ENCODE measurements at places on chromosomes 4 and X.
A peak's percentile ranks its signal among the peaks of the same experiment; 100 is the strongest.

DNA sequence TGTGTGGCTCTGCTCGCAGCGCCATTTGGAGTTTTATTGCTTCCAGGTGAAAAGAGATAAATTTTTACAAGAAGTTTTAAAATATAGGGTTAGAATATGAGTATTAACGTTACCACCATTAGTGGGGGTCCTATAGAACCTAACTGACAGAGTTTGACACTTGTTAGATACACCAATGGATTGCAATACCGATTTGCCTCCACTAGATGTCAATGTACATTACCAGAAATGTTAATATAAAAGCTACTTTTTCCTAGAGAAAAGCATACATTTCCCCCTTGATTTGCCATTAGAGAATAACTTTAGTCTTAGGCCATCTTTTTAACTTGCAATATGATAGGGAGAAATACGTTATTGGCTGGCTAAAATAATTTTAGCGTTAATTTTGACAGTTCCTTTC lies 108.4 kb downstream of the LINC00632 start:
- DNase-seq = peak; percentile 44

DNA sequence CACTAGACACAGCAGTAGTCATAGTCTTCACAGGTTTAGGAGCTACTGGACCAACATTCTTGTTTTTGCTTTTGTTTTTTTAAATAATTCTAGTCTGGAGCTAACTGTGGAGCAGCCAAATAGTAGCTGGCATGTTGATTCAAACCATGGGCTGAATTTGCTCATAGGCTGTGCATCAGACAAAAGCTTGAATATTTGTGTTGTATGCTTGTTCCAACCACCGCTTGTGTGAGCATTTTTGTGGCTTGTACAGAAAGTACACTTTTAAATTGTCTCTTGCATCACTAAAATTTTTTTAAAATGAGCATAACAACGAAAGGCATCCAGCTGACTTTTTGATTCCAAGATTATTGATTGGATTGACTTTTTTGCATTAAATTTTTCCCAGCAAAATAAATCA lies 39.6 kb downstream of the CCNI start:
- DNase-seq = no peak

DNA sequence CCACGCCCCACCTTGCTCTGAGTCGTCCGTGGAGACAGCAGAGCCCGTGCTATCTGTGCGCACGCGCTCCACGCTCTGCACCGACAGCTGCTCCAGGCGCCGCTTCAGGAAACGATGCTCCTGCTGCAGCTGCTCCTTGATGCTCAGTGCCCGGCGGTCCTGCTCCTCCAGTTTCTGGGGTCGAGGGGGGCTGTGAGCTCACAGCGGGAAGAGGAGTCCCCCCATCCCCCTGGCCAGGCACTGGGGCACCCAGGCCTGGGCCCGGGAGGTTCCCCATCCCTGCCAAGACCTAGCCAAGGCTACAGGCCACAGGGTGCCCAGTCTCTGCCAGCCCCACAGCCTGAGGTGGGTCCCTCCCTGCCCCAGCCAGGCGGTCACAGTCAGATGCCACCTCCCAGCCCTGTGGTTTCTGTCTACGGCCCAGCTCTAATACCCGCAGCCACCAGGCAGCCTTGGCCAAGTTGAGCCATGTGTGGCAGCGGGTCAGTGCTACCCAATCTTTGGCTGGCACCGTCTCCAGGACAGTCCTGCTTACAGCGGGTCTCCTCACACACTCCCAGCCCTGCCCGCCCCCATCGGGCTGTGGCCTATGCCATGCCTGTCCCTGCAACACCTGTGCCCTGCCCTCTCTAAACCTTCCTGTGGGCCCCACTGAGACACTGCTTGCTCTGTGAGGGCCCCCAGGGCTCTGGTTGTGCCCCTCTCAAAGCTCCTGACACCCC lies 9.3 kb upstream of the HAUS3 start:
- DNase-seq = no peak

- no peak for DNase-seq
Measured at GRCh38 chr4:185734214-185734613, 77.8 kb downstream of the SORBS2 start.

GRCh38 chr4:120659616-120660170 lies 262.8 kb downstream of the PRDM5 start:
- no peak for DNase-seq

GRCh38 chrX:33336783-33337182 lies 125.4 kb upstream of the DMD start:
- DNase-seq = no peak

DNA sequence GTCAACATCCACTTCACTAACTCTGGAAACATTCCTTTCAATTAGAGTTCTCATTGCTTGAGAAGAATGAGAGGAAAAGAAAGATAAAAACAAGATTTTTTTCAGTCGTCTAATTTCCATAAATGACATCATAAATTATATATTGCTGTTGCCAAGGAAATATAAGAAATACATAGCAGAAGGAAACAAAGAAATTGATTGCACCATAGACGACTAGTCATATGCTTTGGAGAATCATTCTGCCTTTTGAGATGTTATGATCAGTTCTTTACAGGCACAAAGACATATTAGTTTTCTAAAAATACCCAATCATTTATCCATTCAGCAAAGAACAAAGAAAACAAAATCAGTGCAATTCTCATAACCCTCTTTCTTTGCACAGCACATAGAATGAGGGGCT lies 672 bp upstream of the C1QTNF7 start:
- DNase-seq = no peak

GRCh38 chr4:107133965-107134653 lies 98.0 kb upstream of the DKK2 start:
- DNase-seq = no peak

GRCh38 chr4:89657931-89658700 lies 178.8 kb downstream of the SNCA start:
- DNase-seq = peak; percentile 6

DNA sequence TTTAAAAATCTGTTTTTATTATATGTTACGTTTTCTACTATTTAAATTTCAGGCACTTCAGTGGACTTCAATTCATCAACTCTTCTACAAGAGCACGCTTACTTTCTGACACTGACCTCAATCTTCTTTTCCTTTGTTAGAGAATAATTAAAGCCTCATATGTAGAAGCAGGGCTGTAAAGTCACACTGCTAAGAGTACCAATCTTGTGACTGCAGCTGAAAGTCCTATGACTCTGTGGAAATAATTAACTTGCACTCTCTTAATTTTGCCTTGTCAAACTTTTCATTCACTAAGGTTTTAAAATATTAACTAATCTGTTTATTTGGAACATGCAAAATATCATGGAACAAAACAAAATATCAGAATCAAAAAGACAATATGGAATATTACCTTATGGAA lies 498.1 kb downstream of the PCDH10 start:
- DNase-seq = no peak

GRCh38 chr4:110460074-110460746 lies 15.7 kb upstream of the ENPEP start:
- DNase-seq = no peak

DNA sequence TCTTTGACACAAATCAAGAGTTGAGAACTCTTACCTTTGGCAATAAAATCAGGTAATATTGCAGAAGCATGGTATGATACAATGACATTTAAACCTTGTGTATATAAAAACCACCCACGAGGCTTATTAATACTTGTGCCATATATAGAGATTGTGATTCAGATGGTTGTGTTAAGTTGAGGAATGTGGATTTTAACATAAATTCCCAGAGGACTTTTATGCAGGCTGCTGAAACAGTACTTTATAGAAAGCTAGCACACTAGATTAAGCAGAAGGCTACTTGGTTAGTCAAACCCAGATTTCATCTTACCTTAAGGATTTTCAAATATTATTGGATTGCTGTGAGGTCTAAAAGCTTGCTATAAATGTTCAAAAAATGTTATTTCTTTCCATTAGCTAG lies 325.7 kb upstream of the PCDH10 start:
- no peak for DNase-seq

- DNase-seq = no peak
Measured at GRCh38 chr4:141448490-141448889, 187.9 kb upstream of the IL15 start.

GRCh38 chr4:90187148-90187884 lies 60.1 kb downstream of the CCSER1 start:
- no peak for DNase-seq

DNA sequence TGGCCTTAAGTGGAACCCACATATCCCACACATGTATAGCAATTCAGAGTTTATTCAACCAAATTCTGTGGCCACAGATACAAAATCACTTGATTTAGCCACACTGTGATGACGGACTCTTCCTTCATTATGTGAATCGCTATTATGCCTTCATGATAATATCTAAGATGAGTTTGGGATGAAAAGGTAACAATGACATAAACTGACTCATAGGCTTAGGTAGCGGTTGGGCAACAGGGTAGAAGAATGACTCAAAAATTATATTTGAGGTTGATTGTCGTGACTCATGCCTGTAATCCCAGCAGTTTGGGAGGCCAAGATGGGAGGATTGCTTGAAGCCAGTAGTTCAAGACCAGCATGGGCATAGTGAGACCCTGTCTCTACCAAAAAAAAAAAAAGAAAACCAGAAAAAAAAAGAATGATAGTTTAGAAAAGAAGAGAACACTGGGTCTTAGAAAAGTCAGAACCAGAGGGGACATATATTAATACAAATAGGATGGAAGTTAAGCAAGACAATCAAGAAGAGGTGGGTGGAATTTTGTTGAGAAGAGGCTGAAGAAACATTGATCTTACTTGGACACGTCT lies 70.4 kb upstream of the USP9X start:
- peak; percentile 61 for DNase-seq
